ENCODE measurements at places on chromosomes 5 and 9.
A peak's percentile ranks its signal among the peaks of the same experiment; 100 is the strongest.

- DNase-seq: no peak
These were observed 20.0 kb downstream of the MORN5 start for GRCh38 chr9:122179690-122180074.

DNA sequence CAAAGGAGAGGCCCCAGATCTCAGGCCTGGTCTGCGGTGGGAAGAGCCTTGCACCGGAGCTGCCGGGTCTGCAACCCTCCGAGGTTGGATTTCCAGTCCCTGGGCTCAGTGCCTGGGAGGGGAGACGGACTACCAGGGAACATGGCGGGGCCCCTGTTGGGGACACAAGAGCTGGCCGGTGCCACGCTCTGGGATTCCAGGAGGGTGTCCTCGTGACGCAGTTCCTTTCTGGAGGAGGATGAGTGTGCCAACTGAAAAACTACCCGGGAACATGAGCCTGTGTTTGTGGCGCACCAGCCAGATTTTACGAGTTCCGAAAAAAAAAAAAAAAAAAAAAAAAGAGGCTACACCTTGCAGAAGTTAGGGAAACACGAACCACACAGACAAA is 9.0 kb downstream of the NRARP start:
- no peak for DNase-seq

DNA sequence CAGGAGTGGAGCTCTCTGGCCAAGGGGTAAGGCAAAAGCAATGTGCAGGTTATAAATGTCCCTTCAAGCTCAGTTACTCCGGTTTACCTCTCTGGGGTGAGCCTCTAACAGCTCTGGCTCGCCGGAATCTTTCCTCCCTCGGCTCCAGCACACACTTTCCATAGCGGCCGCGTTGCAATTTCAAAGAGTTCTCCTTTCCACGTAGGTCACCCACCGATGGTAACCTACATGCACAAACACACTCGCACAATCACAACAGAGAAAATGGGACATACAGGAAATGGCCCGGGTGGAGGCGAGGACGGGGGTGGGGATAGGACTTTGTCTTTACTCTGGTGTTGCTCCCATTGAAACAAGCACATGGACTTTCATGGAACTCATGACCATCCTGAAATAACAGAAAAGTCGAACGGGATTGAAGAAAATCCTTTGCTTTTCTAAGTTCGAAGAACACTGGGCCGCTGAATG is 1.2 kb downstream of the LHFPL2 start:
- peak; percentile 12 for DNase-seq

GRCh38 chr5:8701251-8701650 is 832.3 kb downstream of the MTRR start:
- no peak for DNase-seq

- no peak for DNase-seq
These were observed 17.1 kb upstream of the CDC23 start for GRCh38 chr5:138230261-138230660.

DNA sequence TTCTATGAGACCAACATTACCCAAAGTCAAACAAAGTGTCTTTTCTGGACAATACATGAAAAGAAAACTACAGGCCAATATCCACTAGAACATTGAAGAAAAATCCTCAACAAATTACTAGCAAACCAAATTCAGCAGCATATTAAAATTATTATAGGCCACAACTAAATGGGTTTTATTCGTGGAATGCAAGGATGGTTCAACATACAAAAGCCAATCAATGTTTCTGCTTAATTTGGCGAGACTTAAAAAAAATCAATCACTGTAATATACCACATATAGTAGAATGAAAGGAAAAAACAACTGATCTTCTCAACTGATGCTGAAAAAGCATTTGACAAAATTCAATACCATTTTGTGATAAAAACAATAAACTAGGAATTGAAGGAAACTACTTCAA is 51.8 kb upstream of the FNIP1 start:
- DNase-seq: no peak

GRCh38 chr5:14672484-14673394 is 8.2 kb downstream of the OTULIN start:
- DNase-seq: no peak

DNA sequence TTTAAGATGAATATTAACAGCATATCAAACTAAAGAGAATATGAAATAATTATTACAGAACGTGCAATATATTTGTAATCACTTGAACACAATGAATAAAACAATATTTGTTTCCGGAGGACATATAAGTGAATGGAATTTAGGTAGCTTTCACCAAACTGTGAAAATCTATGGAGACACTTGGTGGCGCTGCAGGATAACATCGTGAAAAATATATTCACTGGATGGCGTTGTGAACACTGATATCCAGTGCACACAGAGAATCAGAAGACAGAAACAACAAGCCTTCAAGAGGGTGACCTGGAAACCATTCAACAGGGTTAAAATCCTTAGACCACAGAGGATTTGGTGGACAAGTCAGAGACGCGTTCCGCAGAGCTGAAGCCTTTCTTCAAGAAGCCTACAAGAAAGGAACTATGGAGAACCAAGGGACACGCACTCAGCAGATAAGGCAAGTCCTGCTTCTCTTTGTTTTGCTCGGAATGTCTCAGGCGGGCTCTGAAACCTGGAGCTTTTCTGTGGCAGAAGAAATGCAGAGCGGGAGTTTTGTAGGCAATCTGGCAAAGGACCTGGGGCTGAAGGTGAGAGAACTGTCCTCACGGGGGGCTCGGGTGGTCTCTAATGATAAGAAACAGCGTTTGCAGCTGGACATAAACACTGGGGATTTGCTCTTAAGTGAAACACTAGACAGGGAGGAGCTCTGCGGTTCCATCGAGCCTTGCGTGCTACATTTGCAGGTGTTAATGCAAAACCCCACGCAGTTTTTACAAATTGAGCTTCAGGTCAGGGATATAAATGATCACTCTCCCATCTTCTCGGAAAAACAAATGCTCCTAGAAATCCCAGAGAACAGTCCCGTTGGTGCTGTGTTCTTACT is at the start of gene PCDHB11:
Gene PCDHB11 (plus strand): TSS at position 269 of the 877 bp plus-strand sequence. CDS start 148 bp downstream, at position 417.
- DNase-seq: peak; percentile 58

DNA sequence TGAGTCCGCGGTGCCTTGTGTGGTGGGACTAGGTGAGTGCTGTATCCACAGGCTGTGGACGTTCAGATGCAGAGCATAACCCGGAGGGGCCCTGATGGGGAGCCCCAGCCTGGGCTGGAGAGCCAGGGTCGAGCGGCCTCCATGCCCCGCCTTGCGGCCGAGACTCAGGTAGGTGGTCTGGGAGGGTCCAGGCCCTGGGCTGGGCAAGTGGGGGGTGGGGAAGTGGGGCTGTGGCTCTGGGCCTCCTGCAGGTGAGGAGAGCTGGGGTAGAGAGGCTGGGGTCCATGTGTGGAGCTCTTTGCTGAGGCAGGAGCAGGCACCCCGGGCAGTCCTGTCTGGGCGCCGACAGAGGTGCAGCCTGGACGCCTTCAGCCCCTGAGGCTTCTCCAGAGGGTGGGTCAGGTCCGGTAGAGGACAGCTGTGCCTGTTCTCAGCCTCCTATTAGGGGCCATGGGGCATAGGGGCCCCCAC is 241.1 kb downstream of the CACNA1B start:
- DNase-seq: no peak
